ENCODE measurements at places on chromosomes 11 and 22.

DNA sequence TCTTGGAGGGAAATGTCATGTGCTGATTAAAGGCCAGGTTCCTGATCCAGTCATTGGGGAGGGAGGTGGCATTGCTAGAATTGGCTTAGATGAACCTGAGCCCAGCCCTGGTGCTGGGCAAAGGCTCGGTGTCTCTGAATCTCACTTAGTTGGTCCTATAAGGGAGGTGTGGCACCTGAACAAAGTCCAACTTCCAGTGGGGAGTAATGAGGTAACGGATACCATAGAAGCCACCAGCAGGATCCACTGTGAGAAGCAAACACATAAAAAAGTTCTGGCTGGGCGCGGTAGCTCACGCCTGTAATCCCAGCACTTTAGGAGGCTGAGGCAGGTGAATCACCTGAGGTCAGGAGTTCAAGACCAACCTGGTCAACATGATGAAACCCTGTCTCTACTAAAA, 26.6 kb downstream of the PRDM11 start:
- DNase-seq: no peak

- no peak for DNase-seq
These were observed 25.7 kb downstream of the ARHGAP1 start for GRCh38 chr11:46674463-46675287.

GRCh38 chr22:49966774-49967705, 6.5 kb downstream of the PIM3 start:
- no peak for DNase-seq

DNA sequence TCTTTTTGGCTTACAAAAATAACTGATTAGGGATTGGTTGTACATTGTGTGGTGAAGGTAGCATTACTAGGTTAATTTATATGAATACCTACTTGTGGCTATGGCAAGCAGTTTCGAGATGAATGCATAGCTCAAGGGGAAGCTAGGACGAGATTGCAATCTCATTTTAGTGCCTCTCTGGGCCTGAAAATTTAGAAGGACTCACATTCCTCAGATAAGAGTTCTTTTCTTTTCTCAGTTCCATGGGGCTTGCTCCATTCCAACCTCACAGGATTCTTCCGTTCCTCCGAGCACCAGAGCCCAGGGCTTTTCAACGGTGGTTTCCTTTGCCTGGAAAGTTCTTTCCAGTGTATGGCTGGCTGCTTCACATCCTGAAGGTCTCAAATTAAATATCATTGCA, 82.1 kb downstream of the CECR2 start:
- DNase-seq: no peak

DNA sequence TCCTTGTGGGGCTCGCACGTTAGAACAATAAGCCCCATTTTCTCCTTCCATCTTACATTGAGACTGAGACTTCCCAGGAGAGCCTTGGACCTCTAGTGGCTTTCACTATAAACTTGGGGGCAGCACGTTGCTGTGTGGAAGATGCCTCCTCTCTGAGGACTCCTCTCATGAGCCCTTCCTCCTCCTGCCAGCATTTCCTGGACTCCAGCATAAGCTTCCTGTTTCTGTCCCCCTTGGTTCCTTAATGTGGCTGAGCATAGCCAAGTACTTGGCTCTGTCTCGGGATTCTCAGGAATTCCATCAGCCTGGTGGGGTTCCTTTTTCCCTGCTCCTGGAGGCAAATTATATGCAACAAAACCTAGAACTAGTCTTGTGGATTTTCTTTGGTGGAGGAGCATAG, 38.8 kb upstream of the UBASH3B start:
- no peak for DNase-seq

GRCh38 chr11:9859554-9860305, 195.9 kb downstream of the SWAP70 start:
- DNase-seq: no peak

GRCh38 chr11:69310934-69311766, 17.2 kb downstream of the MYEOV start:
- DNase-seq: no peak

DNA sequence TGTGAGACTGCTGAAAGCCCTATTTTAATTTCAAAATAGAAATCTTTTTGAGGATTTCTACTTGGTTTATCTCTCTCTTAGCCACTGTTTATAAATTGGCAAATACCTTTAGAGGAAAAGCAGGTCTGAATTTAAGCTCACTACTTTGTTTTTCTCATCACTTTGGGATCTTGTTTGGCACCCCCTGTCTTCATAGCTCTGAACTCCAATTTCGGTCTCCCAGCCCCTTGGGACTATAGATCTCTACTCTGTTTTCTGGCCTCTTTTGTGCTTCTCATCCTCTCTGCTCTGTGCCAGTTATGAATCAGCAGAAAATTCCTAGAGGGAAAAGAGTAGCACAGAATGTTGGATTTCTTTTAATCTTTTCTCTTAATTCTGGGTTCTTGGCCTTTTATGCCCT, 118.3 kb downstream of the CYP2R1 start:
- no peak for DNase-seq

DNA sequence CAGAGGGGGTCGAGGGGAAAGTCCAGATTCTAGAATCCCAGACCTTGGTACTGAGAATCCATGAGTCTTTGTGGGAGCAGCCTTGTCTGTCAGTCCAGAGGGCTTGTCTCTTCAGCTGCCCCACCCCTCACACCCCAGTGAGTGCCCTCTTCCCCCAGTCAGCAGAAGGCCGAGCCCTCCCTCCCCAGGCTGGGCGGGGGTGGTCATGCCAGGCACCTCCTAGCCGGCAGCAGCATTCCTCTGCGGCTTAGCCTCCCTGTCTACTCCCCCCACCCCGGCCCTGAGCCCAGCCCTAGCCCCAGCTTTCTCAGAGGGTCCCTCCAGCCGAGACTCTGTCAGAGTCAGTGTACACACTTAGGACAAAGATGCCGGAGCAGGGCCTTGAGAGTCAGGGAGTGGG, 4.6 kb downstream of the SOX10 start:
- DNase-seq: no peak

DNA sequence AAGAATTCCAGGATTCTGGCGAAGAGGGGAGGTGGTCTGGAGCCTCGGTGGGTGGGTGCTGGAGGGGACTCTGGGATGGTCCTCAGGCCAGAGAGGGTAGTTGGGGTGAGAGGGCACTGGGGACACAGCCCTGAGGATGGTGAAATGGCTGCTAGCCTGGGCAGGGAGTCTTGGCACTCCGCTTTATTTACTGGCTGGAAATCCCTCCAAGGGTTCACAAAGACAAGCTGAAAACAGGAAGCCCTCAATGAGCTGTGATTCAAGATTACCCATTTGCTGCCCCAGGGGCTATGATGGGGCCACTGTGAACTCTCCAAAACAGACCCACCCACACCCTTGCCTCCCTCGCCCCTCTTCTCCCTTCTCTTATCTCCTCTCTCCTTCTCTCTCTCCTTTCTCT, 71.9 kb downstream of the FBXO7 start:
- DNase-seq: no peak

- no peak for DNase-seq
These were observed 79.7 kb downstream of the PPFIBP2 start for GRCh38 chr11:7593481-7593880.

DNA sequence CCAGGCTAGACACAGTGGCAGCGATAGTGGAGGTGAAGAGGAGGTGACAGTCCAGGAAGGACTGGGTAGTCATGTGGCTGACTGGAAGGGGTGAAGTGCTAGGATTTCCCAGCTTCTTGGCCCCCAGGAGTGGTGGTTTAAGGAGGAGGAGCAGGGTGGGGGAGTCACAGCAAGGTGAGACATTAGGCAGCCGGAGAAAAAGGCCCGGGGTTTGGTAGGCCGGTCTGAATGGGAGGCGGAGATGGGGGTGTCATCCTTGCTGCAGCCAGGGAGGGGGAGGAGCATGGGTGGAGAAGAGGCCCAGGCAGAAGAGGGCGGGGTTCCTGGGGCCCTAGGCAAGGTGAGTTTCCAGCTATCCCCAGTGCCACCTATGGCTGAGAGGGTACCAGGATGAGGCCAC, 6.1 kb downstream of the SIPA1 start:
- DNase-seq: no peak

DNA sequence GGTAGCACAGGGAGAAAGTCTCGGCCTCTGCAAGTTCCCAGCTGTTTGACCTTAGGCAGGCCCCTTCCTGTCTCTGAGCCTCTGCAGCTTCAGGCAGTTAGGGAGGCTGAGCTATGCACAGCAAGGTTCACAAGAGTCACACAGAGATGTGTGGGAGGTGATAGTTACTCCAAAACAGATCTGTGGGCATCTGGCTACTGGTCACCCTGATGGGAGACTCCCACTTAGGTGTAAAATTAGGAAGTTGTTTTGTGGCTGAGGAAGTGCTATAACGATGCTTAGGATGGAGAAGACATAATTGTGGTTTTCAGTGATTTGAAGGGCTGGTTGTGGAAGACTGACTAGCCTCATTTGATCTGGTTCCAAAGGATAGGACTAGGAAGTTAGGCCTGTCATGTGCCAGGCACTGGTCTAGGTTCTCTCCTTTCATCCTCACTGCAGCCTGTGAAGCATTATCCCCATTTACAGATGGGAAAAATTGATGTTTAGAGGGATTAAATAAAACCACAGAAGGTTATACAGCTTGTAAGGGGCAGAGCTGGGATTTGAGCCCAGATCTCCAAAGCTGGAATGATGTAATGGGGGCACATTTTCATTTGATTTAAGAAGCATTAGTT, 13.5 kb downstream of the ACO2 start:
- DNase-seq: no peak

GRCh38 chr11:16786131-16786530, 47.7 kb downstream of the C11orf58 start:
- DNase-seq: no peak

GRCh38 chr11:10379426-10379825, 74.6 kb downstream of the ADM start:
- DNase-seq: no peak

GRCh38 chr11:105334025-105334714, 194.6 kb upstream of the CARD18 start:
- no peak for DNase-seq

- DNase-seq: no peak
These were observed 122.1 kb downstream of the FCHSD2 start for GRCh38 chr11:73019996-73020395.

GRCh38 chr11:70142221-70142875, 60.7 kb upstream of the FADD start:
- no peak for DNase-seq
